ENCODE measurements at places on chromosomes 2 and 18. TPM values are rescaled to one million over a fixed set of nuclear protein-coding genes. Genes with fewer than 3 reads are reported as not detected.

FAP gene
- total RNA-seq, result 148 TPM

RAB10 gene
- 96.7 TPM for total RNA-seq

KCNIP3 gene
- total RNA-seq, result 0.57 TPM

TCF23 gene
- total RNA-seq, result not detected

SOWAHC gene
- 6.5 TPM for total RNA-seq

ITGB1BP1 gene
- total RNA-seq, result 33.7 TPM

FBXO41 gene
- total RNA-seq, result 1.6 TPM

KCNG2 gene
- total RNA-seq, result 4.7 TPM

TAF1B gene
- total RNA-seq, result 18.2 TPM

SEPTIN10 gene
- 63.4 TPM for total RNA-seq

DPYSL5 gene
- total RNA-seq, result not detected

ASXL3 gene
- 0.43 TPM for total RNA-seq

TRABD2A gene
- total RNA-seq, result 6.4 TPM

DTNB gene
- total RNA-seq, result 2.5 TPM

ALPP gene
- not detected for total RNA-seq

All from smooth muscle cell of bladder (primary cell).